Aorta (tissue), 5 donors: ENCODE measurements at places on chromosomes 3 and 15. TPM values are rescaled to one million over a fixed set of nuclear protein-coding genes. Genes with fewer than 3 reads are reported as not detected.
A peak's percentile ranks its signal among the peaks of the same experiment; 100 is the strongest.

GRCh38 chr3:194907811-194908210 lies 222.1 kb downstream of the FAM43A start:
- H3K36me3 ChIP-seq: no peaks in the 10 kb centered on the region
- no peak overlapping the region for H3K27ac ChIP-seq
- H3K27me3 ChIP-seq: no peaks in the 10 kb centered on the region

GRCh38 chr3:183313351-183313750 lies 60.3 kb downstream of the B3GNT5 start:
- no peaks in the 10 kb centered on the region for H3K4me1 ChIP-seq
- DNase-seq: no peak
- H3K27me3 ChIP-seq: no peaks in the 10 kb centered on the region

DNA sequence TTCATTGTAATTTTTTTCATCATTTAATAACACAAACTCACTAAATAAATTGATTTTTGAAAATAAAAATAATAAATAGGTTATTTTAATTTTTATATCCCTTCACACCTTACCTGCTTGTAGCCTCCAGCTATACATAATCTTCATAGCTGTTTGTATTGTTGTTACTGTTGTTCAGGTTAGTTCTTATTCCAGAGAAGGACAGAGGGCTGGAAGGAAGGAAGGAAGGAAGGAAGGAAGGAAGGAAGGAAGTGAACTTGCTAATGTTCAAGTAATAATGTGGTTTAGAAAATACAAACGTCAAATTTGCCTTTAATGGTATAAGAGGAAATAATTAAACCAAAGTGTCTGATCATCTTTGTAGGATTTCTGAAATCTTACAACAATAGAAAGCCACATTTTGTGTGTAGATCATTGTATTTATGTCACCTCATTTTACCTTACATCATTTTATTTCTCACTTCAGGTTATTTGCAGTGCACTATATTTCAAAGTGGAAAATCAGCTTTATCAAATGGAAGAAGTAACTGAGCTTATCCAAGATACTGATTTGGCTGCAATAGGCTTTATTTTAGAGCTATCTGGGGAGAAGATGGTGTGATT lies 660.0 kb upstream of the CCDC54 start:
- DNase-seq: no peak
- H3K27me3 ChIP-seq: no peaks in the 10 kb centered on the region
- no peaks in the 10 kb centered on the region for H3K4me1 ChIP-seq
- H3K27ac ChIP-seq: no peak overlapping the region
- no peaks in the 10 kb centered on the region for H3K36me3 ChIP-seq

DNA sequence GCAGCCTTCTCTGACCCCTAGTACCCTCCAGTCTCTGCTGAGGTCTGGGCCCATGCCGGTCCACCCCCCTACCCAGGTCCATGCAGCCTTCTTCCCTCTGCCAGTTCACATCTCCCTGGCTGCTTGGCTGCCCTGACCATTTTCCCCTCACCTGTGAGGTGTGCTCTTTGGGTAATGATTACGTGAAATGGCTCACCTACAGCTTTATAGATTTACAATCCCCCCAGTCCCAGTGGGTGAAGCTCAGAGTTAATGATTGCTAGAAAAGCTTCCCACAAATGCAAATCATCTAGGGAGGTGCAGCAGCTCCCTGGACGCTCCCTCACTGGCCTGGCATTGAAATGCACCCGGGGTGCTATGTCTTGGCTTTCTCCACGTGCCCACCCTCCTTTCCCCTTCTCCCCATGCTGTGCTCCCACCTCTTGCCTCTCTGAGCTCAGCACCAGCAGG lies 18.7 kb downstream of the PAQR5 start:
- no peaks in the 10 kb centered on the region for H3K36me3 ChIP-seq
- H3K27ac ChIP-seq: no peak overlapping the region
- H3K4me1 ChIP-seq: no peaks in the 10 kb centered on the region
- no peak for DNase-seq
- no peaks in the 10 kb centered on the region for H3K27me3 ChIP-seq

DNA sequence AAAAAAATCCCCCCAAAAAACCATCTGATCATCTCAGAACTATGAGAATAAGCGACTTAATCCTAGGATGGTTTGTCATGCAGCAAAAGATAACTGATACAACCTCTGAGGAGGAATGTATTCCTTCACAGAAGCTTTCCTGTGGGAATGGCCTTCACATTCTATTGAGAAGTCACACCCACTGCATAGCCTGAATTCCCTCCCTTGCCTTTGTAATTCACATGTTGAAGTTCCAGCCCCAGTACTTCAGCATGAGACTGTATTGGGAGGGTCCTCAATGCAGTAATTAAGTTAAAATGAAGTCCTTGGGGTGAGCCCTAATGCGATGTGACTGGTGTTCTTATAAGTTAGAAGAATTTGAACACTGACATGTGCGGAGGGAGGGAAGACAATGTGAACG lies 395.2 kb downstream of the TUSC7 start:
- H3K4me1 ChIP-seq: no peaks in the 10 kb centered on the region
- no peak overlapping the region for H3K27ac ChIP-seq
- DNase-seq: no peak
- H3K36me3 ChIP-seq: no peaks in the 10 kb centered on the region
- no peaks in the 10 kb centered on the region for H3K27me3 ChIP-seq
- no peak overlapping the region for H3K4me3 ChIP-seq

DNA sequence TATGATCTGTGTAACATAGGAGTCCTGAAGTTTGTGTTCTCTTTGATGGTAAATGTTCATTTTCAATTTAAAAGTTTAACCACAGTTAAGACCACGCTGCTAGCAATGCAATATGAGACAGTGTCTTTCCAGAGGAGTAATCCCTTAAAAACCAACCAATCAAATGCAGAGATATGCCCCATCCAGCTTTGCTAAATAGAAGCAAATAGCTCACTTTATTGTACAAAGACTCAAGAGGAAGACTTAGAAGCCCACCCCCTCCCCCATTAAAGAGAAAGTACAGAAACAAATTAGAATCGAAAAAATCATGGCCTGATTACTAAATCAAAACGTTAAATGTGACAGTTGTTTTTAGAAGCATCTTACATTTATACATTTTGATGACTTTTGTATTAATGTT lies 2.1 kb upstream of the ANP32A start:
- no peaks in the 10 kb centered on the region for H3K4me1 ChIP-seq
- no peak for DNase-seq
- no peaks in the 10 kb centered on the region for H3K27me3 ChIP-seq
- H3K27ac ChIP-seq: no peak overlapping the region

DNA sequence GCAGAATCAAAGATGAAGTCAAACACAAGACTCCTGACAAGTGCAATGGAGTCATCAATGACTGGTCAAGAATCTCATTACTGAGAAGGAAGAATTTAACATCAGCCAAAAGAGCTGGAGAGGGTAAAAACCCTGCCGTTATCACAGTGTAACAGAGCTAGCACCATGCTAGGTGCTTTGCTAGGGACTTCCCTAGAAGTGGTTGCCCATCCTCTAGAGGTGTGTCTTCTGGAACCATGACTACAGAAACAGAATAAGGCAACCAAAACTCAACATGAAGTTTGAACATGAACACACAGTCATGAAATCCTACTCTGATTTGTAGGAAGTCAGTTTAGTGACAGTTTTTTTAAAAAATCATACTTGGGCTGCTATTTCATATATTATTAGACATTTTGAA lies 9.5 kb downstream of the ACAD11 start:
- no peak overlapping the region for H3K4me3 ChIP-seq
- H3K27me3 ChIP-seq: no peaks in the 10 kb centered on the region
- no peak overlapping the region for H3K27ac ChIP-seq
- no peak for DNase-seq
- H3K36me3 ChIP-seq: no peaks in the 10 kb centered on the region

GRCh38 chr3:14859880-14860279 lies 41.1 kb downstream of the FGD5 start:
- peak; percentile 26 for DNase-seq
- no peak overlapping the region for H3K27ac ChIP-seq
- H3K4me3 ChIP-seq: no peak overlapping the region
- no peaks in the 10 kb centered on the region for H3K36me3 ChIP-seq
- H3K4me1 ChIP-seq: no peaks in the 10 kb centered on the region

GRCh38 chr15:63990454-63990853 lies 55.8 kb downstream of the DAPK2 start:
- no peak for DNase-seq
- no peaks in the 10 kb centered on the region for H3K4me1 ChIP-seq
- H3K36me3 ChIP-seq: no peaks in the 10 kb centered on the region
- no peak overlapping the region for H3K4me3 ChIP-seq

- no peak for DNase-seq
- no peak overlapping the region for H3K4me3 ChIP-seq
- no peaks in the 10 kb centered on the region for H3K4me1 ChIP-seq
Observed at GRCh38 chr15:45441686-45442085, 63.3 kb upstream of the GATM start.

GRCh38 chr15:82040862-82041261 lies 5.0 kb downstream of the MEX3B start:
- no peaks in the 10 kb centered on the region for H3K27me3 ChIP-seq
- DNase-seq: no peak
- H3K36me3 ChIP-seq: no peaks in the 10 kb centered on the region

GRCh38 chr3:183208260-183208659 lies 44.8 kb upstream of the B3GNT5 start:
- H3K27ac ChIP-seq: no peak overlapping the region
- H3K27me3 ChIP-seq: no peaks in the 10 kb centered on the region
- H3K4me1 ChIP-seq: no peaks in the 10 kb centered on the region
- no peak overlapping the region for H3K4me3 ChIP-seq
- DNase-seq: no peak

DNA sequence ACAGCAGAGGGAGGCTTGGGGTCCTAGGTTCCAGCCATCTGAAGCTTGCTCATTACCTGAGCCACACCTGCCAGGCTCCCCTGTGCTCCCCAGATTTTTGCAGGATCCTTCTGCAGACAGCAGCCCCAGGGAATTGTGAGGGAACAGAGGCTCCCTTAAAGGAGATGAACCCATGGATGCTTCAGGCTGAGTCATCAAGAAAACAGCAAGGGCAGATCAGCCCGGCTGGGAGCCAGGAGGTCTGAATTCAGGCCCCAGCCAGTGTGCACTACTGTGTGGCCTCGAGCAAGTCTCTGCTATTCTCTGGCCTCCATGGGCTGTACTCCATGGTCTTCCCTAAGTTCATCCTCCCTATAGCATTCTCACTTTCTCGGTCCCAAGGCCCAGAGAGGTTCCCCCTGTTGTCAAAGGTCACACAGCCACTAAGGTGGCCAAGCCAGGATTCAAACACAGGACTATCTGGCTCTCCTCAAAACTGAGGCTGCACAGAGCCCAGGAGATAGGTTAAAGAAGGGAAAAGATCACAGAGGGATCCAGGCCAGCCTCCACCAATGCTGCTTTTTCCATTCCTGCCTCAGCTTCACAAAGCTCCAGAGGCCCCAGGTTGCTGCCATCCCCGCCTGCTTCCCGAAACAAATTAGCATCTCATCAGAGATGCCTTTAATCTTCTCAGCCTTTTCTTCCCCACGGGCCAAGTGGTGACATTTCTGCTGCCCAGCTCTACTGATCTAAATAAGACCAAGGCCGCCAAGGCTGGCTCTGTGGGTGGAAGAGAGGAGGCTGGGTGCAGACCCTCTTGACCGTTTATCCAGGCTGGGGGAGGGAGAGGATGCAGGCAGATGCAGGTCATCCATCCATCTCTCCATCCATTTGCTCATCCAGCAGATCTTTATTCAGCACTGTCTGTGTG lies 21.2 kb upstream of the GRIP2 start:
- H3K27ac ChIP-seq: no peak overlapping the region
- H3K4me1 ChIP-seq: no peaks in the 10 kb centered on the region
- no peaks in the 10 kb centered on the region for H3K36me3 ChIP-seq
- no peaks in the 10 kb centered on the region for H3K27me3 ChIP-seq
- H3K4me3 ChIP-seq: no peak overlapping the region

- no peaks in the 10 kb centered on the region for H3K27me3 ChIP-seq
- DNase-seq: no peak
- H3K36me3 ChIP-seq: no peaks in the 10 kb centered on the region
- no peak overlapping the region for H3K27ac ChIP-seq
- H3K4me1 ChIP-seq: no peaks in the 10 kb centered on the region
- no peak overlapping the region for H3K4me3 ChIP-seq
Observed at GRCh38 chr3:133830071-133830470, 24.5 kb downstream of the SRPRB start.

GRCh38 chr3:182709306-182709705 lies 84.0 kb upstream of the ATP11B start:
- no peaks in the 10 kb centered on the region for H3K36me3 ChIP-seq
- no peaks in the 10 kb centered on the region for H3K4me1 ChIP-seq
- no peak for DNase-seq
- no peak overlapping the region for H3K27ac ChIP-seq
- no peaks in the 10 kb centered on the region for H3K27me3 ChIP-seq
- H3K4me3 ChIP-seq: no peak overlapping the region

Gene CPN2
- not detected for total RNA-seq

Gene TERC
- not detected for total RNA-seq

Gene POLQ
- total RNA-seq: 0.23 TPM

Gene CCDC80
- 1,615 TPM for total RNA-seq
